ENCODE measurements at places on chromosomes 12 and 14.

DNA sequence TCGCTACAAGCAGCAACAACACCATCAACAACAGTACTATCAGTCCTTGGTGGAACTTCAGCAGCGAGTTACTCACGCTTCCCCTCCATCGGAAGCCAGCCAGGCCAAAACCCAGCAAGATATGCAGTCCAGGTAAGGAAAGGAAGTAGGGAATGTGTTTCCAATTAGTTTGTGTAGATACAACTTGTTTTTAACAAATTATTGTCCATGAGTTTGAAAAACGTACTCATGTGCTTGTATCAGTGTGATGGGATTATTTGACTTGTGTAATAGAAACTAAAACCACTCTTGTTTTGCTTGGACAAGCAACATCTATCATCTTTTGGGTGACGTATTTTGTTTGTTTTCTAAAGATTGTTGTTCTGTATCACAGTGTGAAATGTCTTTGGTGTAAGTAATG, 137.9 kb downstream of the NAV3 start:
- DNase-seq: no peak

- no peak for DNase-seq
These were observed 34.6 kb downstream of the ANKRD9 start for GRCh38 chr14:102474934-102475333.

GRCh38 chr12:73159954-73160353, 887.8 kb downstream of the TRHDE start:
- no peak for DNase-seq

DNA sequence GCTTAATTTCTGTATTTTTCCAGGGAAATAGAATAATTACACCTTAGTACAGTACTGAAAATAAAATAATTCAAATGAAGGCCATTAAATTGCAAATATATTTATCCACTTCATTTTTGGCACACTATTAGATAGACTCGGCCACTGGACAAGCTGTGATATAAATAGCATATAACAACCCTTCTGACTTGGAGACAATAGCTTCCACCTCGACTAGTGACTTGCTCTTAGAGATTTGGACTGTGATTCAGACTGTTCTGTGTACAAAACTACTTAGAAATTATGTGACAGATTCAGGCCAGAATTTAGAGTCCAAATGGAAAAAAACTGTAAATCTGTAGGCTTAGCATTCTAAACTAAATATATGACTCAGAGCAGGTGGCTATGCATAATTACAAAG, 949.9 kb downstream of the LRFN5 start:
- DNase-seq: no peak

DNA sequence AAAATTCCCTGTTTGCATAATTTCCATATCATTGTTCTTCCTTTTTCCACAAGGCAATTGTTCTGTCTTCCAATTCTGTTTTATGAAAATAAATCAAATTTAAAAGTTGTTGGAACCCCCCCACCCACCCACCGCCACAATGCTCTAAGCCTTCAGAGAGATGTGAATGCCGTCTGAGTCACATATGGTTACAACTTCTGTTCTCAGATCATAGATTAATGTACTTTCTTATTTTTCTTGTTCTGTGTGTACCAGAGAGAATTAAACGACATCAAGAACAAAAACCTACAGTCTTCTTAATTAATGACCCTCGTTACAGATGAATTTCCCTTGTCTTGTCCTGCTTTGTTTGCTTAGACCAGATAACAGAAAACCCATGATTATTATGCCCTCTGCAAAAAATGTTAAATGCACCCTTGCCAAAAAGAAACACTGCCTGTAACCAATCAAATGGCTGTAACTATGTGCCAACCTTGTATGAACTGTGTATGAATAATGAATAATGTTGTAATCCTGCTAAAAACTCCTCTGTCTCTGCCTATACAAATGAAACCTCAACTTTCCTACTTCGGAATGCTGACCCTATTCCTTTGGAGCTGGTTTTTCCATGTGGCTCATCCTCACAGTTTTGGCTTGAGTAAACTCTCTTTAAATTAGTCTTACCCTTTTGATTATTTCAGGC, 14.0 kb downstream of the OR6S1 start:
- no peak for DNase-seq

DNA sequence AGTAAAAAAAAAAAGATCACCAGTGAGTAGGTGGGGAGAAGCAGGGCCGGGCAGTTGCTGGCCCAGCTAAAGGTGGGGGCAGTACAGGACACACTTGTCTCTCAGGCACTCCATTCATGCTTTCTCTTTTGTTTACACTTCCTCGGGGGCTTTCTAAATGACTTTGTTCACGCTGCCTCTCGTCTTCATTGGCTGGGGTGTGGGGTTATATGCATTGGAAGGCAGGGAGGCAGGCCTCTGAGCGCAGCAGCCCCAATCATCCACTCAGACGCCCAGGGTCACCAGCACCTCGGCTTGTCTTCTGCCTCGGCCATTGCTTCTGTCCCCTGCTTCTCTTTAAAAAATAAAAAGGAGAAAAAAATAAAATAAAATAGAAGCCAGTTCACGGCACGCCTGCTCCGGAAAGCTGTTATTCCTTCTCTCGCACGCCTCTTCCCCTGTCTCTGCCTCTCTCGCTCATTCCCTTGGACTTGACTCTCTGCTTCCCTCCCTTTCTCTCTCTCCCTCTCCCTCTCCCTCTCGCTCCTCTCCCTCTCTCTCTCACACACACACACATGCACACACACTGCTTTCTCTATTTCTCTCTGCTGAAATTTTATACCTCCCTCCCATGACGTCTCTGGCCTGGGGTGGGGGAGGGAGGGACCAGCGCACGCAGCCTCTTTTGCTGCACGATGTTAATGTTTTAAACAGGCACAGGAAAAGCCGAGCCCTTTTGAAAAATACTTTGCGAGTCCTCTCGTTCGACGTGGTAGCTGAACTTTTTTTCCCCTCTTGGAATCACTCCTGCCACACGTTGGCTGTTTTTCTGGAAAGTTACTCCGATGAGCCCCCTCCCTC, at the start of gene TGFB3:
TSS of gene TGFB3 (minus strand) at position 570 of the 840 bp plus-strand sequence. CDS start 1,102 bp downstream, outside the sequence.
- peak; percentile 34 for DNase-seq

DNA sequence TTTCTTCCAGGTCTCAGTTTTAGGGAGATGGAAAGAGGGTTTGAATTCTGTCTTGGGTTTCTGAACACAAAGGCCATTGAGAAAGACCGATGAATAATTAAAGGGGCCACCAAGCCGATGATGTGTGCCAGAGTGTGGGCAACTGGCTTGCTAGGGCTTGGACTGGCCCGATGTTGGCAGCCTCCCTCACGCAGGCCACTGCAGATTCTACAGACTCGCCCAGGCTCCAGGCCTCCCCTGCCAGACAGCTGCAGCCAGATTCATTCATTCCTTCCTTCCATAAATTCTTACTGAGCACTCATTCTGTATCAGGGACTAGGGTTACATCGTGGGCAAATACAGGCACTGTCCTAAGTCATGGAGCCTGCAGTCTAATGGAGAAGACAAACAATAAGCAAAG, 34.9 kb downstream of the ACTN1 start:
- DNase-seq: no peak

- no peak for DNase-seq
These were observed 57.0 kb downstream of the ZFP36L1 start for GRCh38 chr14:68735856-68736255.

GRCh38 chr12:33041562-33041961, 145.0 kb upstream of the PKP2 start:
- no peak for DNase-seq

DNA sequence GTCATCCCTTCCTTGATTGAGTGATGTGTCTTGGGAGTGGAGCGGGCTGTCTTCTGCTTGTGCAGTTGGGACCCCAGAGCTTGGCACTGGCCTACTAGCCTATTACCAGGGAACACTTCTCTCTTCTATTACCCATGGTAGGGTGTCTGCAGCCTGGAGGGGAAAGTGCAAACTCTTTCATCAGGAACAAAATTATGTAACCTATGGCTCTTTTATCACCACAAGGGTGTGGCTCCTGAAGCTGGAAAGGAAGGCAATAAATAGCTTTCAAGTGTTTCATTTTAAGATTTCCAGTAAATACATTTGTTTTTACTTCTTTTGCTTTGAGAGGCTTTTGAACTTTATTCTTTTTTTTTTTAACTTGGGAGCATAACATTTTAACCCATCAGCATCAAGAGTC, 349.7 kb upstream of the FAR2 start:
- DNase-seq: no peak

GRCh38 chr14:31965735-31966598, 111.1 kb upstream of the ARHGAP5 start:
- DNase-seq: no peak

DNA sequence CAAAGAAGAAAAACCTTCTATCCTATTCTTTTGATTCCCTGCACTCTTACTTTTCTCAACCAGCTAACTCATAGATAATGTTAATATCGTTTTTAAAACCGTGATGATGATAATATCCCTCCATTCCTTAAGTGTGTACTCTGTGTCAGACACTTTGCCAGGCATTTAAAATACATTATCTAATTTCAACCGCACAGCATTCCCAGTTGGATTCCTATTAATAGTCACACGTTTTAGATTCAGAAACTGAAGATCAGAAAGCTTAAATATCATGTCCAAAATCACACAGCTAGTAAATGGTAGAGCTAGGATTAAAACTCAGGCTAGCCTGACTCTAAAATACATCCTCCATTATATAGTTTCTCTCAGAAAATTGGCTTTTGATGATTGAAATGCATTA, 366.0 kb downstream of the NELL2 start:
- DNase-seq: no peak

DNA sequence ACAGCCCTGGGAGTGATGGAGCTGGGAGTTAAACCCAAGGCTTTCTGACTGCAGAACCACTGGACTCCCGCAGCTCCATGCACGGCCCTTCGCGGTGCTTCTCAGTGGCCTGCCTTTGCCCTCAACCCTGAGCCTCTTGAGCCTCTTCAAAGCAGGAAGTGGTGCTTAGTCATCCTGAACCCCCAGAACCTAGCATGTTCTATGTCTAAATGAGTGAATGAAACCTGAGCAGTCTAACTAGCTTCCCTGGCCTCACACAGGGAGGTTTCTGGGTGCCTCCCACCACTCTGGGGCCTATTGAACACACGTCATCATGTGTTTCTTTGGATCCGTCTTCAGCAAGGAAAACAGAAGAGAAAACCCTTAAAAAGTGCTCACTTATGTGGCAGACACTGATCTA, 117.9 kb upstream of the SFSWAP start:
- DNase-seq: no peak

DNA sequence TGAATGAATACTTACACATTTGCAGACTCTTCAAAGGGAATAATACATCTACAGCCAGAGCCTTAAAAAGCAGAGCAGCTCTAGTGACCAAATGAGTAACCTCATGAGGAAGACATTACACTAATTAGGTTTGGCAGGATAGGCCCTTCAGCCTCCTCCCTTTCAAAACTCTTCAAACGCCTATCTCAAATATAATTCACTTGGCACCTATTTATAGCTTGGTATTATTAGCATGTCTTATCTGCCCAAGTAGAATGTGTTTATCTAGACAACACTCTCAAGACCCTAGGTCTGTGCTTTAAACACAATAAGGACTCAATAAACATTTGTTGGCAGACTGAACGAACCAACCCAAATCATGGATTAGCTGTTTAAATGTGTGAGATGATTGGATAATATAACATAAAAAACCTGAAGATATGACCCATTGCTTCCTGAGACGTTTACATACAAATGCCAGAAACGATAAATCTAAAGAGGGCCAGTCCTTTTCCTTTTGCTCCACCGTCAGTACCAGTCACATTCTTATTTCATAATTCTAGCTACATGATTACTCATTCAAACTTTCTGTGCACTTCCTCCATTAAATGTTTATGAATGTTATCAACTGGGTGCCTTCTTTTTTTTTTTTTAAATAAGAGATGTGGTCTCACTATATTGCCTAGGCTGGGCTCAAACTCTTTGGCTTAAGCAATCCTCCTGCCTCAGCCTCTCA, 123.3 kb downstream of the CEP83 start:
- DNase-seq: no peak
